CD4-positive, alpha-beta T cell treated with Interleukin-15 for 4 hours (primary cell): ENCODE measurements at places on chromosomes 3 and 15.

DNA sequence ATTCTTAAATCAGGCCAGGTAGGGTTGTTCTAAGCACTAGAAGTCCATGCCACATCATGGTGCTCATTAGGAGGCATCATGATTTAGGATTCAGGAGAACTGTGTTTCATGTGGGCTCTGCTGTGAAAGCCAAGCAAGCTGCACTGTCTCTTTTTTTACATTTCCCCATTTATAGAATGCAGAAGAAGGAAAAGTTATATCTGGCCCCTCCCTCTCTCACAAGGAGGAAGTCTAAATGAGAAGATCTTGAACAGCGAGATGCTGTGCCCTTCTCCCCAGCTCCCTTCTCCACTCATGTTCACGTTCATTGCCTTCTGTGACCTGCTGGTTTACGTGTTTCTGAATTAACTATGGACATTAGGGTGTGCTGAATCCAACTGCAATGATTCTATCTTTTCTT, 178.5 kb upstream of the RASGRP1 start:
- DNase-seq = no peak

GRCh38 chr3:99542767-99543518, 95.5 kb upstream of the COL8A1 start:
- DNase-seq = no peak

DNA sequence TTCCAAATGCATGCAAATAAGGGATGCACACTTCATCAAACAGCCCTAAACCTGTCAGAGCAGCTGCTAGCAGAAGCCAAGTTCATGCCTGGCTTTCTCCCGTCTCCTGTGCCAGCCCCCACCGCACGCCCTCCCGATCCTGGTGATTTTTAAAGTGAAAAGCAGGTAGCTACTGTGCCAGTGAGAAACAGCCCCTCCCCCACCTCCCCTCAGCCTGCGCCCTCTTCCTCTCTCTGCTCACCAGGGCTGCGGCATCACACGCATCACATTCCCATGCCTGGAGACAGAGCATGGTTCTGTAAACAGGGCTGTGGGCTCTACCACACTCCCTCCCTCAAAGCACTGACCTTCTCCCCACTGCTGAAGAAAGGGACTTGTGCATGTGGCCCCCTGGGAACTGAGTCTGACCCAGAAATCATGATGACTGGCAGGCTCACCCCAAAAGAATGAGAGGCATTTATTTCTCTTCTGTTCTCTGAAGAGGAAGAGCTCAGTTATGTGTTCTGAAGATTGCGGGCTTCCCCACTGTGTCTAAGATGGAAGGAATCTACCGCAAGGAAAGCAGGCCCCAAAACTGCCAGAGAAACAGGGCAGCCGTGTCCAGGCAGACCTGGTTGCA, 14.5 kb upstream of the SLC6A1 start:
- DNase-seq = no peak

DNA sequence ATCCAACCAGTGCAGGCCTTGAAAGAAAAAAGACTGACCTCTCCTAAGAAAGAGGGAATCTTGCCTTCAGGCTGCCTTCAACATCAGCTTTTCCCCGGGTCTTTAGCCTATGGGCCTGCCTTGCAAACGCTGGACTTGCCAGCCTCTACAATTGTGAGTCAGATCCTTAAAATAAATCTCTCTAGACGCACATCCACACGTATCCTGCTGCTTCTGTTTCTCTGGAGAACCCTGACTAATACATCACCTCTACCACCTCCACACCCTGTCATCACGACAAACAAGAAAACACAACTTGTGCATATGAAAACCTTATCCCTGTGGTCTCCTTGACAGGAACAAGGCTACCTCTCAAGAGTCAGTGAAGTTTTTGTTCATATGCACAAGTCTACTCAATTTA, 11.8 kb downstream of the CYFIP1 start:
- DNase-seq = no peak

GRCh38 chr15:52783929-52784798, 6.0 kb downstream of the ONECUT1 start:
- DNase-seq = no peak

DNA sequence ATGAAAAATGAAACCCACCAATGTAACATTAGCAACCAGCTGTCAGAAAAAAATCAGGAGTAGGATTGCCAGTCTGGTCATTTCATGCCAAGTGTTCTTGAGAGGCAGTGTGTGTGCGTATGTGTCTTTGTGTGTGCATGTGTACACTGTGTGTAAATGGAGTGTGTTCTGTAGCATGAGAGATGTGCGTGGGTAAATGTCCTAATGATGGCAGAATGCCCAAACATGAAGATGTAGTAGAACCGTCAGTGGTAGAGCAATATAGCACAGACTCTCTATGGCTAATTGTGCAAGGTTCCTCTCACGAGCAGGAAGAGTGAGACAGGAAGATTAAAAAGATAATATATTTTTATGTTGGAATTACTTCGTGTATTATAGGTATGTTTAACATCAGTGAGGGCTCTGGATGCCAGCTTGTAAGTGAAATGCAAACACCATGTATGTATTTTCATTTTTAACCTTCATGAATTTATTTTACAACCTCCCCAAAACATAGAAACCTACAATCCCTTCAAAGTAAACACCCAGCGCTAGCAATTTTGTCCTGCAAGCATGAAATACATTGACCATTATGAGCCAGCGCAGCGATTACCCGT, 1038.7 kb downstream of the IGSF11 start:
- no peak for DNase-seq

DNA sequence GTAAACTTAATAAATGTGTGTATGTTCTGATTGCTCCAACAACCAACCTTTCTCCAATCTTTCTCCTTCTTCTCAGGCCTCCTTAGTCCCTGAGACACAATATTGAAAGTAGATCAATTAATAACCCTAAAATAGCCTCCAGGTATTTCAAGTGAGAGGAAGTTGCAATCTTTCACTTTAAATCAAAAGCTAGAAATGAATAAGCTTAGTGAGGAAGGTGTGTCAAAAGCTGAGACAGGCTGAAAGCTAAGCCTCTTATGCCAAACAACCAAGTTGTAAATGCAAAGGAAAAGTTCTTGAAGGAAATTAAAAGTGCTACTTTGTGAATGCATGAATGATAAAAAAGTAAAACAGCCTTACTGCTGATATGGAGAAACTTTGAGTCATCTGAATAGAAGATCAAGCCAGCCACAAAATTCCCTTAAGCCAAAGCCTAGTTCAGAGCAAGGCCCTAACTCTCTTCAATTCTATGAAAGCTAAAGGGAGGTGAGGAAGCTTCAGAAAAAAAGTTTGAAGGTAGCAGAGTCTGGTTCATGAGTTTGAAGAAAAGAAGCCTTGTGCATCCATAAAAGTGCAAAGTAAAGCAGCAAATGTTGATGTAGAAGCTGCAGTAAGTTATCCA, 38.6 kb downstream of the CCDC80 start:
- no peak for DNase-seq

DNA sequence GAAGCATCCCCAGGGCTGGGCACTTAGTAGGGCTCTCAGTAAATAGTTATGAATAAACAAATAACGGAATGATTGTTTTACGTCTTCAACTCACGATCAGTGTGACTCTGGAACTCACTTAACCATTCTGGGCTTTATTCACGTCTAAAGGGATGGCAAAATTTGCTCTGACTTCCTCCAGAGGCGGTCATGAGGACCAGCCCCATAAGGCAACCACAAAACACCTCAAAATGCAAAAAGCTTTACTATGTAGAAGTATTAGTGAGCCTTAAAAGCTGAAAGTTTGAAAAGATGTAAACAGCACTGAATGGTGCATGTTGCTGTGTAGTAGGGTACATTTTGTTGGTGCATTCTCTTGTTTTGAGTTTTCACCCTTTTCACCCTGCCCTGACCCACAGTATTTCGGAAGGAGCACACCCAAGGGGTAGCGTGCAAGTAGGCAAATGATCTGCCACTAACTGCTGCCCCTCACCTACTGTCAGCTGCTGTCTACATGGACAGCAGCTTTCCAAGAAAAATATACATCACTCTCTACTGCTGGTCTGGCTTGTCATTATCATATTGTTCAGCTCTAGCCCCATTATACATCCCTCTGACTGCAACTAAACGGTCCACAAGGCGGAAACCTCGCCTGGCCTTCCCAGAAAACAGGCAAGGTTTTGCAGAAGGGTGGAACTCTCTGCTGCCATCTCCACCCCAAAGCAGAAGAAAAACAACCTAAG, 308.5 kb upstream of the PROK2 start:
- no peak for DNase-seq

DNA sequence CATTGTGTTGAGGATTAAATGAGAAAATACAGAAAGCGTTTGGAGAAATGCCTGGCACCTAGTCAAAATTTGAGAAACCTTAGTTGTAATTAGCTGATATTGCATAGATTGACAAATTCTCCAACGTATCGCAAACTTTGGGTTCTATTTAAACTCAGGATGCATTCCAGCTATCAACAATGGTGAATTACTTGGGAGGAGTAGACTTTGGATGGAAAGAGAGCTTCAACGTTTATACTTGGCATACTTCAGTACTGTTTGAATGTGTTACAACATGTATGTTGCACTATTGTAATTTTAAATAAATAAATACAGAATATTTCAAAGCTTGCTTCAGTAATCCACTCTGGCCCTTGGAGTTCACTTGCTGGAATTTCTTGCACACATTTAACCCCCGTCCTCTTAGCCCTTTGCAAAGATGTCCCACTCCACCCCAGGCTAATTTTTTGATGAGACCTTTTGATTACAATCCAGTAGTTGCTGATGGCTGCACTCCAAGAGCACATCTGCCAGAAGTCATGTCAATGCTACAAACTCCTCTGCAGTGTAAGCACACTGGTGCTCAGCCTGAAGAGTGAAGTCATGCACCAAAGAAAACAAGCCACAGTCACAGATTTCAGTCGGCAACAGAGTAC, 4.7 kb upstream of the DIS3L start:
- no peak for DNase-seq

GRCh38 chr3:12323237-12323636, 34.4 kb downstream of the PPARG start:
- no peak for DNase-seq

DNA sequence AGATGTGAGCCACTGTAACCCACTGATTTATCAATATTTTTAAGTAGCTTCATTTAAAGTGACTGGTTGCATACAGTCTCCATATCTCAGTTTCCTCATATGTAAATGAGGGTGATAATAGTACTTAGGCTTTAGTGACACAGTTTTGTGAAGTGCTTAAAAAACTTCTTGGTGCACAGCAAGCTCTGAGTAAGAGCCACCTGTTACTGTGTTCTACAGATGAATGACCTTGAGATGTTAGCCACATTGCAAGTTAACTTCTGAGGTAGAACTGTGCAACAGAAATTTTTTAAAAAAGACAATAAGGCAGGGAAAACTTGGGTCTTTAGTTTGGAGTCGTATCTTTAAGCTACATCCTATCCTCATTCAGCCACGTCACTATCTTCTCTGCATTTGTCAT, 43.1 kb downstream of the PCCB start:
- no peak for DNase-seq

GRCh38 chr3:109313061-109313460, 3.3 kb downstream of the DPPA2 start:
- DNase-seq = no peak

- DNase-seq = no peak
Measured at GRCh38 chr3:17054982-17055343, 170.2 kb downstream of the PLCL2 start.

DNA sequence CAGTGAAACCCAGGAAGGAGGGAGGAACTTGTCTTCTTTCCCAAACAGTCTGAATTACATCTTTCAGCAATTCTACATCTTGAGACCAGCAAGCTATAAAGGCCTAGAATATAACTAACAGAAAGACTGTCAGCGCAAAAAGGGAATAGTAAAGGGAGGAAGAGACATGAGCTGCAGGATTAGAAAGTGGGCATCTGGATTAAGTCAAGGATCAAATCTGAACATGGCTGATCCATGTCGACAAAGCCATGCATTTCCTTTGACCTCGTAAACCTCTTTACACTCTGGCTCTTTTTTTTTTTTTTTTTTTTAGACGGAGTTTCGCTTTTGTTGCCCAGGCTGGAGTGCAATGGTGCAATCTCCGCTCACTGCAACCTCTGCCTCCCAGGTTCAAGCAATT, 35.4 kb upstream of the KCNMB3 start:
- DNase-seq = no peak

DNA sequence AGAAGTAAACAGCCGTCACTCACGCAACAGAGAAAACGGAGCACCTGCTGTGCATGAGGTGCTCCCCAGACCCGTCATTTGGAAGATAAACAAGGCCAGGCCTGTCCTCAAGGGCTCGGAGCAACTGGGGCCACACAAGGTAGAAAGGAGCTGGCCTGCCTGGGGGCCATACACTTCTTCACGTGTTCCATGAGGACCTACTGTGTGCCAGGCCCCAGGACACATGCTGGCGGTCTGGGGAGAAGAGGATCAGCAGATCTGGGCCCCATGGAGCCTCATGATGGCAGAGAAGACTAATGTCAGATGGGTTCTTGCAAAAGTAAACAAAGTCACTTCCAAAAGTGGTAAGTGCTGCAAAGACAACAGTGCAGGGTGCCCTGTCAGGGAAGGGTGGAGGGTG, 14.3 kb downstream of the WNT7A start:
- DNase-seq = no peak

GRCh38 chr3:114307832-114308231, 14.0 kb downstream of the TIGIT start:
- no peak for DNase-seq

GRCh38 chr15:93268066-93268465, 179.1 kb upstream of the RGMA start:
- DNase-seq = no peak

- no peak for DNase-seq
Measured at GRCh38 chr3:12351145-12351544, 62.3 kb downstream of the PPARG start.

DNA sequence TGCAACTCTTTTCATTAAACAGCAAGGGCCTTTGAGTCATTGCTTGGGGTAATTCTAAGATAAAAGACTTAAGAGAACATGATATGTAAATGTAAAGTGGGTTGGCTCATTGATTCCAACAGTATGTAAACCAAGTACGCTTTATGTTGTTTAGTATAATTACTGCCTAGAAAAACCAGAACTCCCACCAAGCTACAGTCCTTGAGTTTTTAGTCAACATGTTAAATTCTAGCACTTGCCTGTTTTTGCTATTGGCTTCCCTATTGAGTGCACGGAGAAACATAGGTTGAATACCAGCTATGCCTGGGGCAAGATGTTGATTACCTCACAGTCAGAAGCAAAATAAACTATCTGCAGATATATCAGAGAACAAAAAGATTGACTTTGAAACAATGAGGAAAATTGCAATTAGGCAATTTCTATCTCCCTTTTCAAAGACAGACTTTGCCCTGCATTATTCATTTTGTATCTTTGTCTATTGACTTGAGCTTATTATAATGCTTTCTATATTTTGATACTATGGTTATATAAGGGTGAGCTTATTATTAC, 179.3 kb downstream of the ZPLD1 start:
- DNase-seq = no peak
